ENCODE measurements at places on chromosomes 5 and 9. TPM values are rescaled to one million over a fixed set of nuclear protein-coding genes. Genes with fewer than 3 reads are reported as not detected.

PRDM9 gene
- total RNA-seq, result not detected

PCDHB7 gene
- total RNA-seq, result 0.98 TPM

RALGDS gene
- total RNA-seq, result 85.0 TPM

KIF12 gene
- total RNA-seq, result not detected

- DNase-seq, result no peak
These were observed 197.0 kb downstream of the SLF1 start for GRCh38 chr5:94815313-94816039.

GRCh38 chr5:61362796-61363368 is 30.8 kb downstream of the ZSWIM6 start:
- DNase-seq, result no peak

DNA sequence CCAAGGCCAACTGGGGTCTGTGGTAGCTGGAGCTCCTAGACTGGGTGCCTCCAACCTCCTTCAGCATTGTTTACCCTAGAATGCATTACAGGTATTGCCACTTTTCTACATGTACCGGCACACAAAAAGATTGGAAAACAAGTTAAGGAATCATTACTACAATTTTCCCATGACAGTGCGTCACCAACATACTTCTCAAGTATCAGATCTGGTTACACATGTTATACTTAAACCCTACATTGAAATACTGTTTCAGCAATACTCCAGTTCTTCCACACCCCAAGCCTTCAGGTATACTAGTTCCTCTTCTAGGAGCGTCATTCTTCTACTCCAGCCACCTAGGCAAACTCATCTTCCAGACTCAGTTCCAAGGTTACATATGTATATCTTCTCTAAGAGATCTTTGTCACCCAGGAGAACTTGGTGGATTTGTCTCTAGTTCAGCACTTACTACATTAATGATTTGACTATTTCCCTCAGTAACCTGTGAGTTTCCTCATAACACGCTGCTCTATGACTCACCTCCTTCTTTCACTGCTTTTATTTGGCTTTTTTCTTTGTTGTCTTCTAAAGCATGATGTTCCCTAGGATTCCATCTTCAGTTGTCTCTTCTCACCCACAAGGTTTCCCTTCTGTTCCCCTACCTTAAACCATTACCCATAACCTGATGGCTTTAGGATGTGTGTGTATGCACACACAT is 217.0 kb downstream of the AP3B1 start:
- DNase-seq, result no peak

GRCh38 chr9:73038089-73038509 is 85.2 kb upstream of the ALDH1A1 start:
- DNase-seq, result no peak
